Right lobe of liver (tissue), 6 donors: ENCODE measurements at places on chromosomes 11 and 22.

GRCh38 chr11:1623716-1624115 lies 1.8 kb upstream of the KRTAP5-4 start:
- no peak for DNase-seq

GRCh38 chr22:20523086-20523983 lies 15.9 kb downstream of the MED15 start:
- no peak for DNase-seq

DNA sequence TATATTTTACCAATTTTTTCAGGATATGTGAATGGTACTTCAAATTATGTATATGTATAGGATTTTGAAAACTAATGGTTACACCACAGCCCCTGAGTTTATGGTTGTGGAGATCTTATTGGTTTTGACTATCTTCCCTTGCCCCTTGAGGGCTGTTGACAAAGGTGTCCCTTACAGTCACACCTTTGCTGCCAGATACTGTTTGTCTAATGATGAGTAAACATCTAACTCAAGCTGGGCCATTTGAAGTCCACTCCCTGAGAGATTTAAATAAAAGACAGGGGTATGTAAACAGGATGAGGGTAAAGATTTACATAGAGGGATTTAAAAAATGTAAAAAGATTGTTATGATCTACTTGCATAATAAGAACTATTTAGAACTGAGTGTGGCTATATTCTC lies 38.9 kb upstream of the LUZP2 start:
- no peak for DNase-seq

DNA sequence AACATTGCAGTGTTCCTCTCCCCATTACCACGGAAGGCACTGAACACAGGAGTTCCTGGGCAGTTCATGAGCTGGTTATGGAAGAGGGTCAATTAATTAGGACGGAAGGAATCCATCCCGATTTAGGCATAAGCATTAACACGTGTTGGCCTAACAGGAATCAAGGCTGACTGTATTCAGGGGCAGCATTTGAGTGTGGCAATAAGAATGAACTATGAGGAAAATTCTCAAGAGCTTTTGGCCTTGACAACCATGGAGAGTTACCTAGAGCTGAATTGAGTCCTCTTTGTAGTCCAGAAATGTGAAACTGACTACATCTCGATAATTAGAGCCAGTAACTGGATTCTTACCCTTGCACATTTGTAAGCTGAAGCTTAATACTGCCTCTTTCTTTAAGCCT lies 82.4 kb upstream of the CRTAM start:
- DNase-seq = no peak

DNA sequence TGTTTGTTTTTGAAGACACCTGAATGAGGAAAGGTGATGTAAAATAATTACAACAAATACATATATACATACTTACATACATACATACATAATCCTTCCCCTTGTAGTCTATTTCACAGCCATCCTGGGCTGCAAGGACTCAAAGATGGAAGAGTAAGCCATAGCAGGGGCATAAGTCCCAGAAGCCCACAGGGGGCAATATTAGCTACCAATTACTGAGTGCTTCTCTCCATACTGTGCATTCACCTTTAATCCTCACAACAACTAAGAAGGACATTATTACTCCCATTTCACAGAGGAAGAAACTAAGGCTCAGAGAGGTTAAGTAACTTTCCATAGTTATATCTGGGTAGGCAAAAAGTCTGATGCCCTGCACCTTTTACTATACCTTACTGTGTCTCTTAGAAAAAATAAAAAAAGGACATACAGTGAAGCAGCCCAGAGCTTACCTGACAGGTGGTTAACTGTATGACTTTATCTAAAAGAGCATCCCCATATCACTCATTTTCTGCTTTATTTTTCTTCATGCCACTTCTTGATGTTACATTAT lies 2.7 kb downstream of the SERGEF start:
- DNase-seq = no peak

GRCh38 chr11:8253566-8253965 lies 10.1 kb downstream of the LMO1 start:
- no peak for DNase-seq

GRCh38 chr11:70772950-70773349 lies 374.6 kb downstream of the CTTN start:
- DNase-seq = no peak

DNA sequence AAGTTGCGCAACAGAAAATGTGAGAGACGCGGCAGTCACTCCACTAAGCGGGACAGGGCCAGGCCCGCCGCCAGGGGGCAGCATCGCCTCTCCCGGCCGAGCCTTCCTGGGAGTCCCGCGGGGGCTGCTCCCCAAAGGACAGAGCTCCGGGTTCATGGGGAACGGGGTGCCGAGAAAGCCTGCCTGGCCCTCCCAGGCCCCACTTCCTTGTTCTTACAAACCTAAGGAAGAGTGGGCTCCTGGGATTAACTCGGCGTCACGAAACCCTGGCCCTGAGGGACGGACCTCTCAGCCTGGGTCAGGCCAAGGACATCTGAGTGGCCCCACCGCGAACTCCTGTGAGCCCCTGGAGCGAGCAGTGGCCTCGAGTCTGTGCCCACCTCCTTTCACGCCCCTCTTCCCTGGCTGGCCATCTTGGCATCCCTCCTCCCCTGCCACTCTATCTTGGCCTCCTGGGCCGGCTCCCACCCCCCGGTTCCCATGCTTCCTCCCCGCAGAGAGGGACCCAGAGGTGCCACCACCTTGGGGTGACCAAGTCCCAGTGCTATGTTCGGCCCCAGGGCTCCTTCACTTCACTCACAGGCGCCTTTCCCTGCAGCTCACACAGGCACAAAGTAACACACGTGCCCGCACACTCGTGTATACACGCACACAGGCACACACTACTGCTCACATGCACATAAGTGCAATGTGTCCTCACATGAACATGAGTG lies 99.9 kb upstream of the FGF3 start:
- DNase-seq = peak; percentile 81

- DNase-seq = no peak
These were observed 11.4 kb downstream of the MPEG1 start for GRCh38 chr11:59201353-59201752.

DNA sequence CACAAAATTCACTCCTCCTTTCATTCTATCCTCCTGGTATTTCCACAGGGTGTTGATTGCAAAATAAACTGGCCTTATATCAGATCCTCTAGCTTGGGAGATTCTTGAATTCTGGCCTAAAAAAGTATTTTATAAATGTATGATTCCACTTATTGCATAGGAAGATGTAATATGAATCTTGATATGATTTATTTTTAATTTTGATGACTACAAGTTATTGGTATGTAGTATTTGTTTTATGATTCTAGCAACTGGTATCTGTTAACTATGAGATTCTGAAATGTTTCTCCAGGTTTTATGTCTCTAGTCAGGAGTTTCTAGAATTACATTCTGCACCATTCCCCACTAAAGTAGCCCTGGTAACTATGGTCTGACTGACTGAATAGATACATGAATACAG lies 373.9 kb upstream of the C11orf87 start:
- DNase-seq = no peak

- no peak for DNase-seq
These were observed 32.2 kb downstream of the RPL3 start for GRCh38 chr22:39287076-39287725.

DNA sequence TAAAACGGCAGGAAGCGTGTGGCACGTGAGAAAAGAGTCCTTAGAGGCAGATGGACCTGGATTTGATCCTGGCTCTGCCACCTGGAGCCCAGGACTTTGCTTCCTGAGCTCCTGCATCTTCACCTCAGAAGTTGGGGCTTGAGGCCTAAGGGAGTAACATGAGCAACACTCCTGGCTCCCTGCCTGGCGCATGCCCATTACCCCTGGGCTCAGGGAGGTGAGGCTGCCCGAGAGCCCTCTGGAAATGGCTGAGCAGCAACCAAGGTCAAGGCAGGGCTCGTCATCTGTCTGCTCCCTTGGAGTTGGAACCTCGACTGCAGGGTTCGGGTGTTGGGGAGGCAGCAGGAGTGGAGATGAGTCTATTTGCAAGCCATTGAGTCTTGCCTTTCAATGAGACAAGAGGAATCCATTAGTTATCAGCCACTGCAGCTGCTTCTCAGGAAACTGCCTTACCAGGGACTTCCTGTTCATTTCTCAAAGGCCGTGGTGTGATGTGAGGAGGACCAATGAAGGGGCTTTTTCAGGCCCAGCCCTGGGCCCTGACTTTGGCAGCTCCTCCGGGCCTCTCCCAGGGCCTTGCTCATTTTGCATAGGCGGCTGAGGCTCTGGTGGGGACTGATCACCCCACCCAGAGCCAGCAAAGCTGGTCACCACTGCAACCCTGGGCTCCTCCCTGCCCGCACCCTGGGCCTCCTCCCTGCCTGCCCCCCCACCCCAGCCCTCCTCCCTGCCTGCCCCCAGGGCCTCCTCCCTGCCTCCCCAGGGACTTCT lies 6.4 kb downstream of the FADS2 start:
- DNase-seq = no peak

GRCh38 chr11:20854215-20854955 lies 185.0 kb downstream of the NELL1 start:
- DNase-seq = no peak

- peak; percentile 40 for DNase-seq
These were observed 258.5 kb upstream of the PDGFD start for GRCh38 chr11:104422324-104422944.

- no peak for DNase-seq
These were observed 226.9 kb downstream of the MN1 start for GRCh38 chr22:27574651-27575050.

DNA sequence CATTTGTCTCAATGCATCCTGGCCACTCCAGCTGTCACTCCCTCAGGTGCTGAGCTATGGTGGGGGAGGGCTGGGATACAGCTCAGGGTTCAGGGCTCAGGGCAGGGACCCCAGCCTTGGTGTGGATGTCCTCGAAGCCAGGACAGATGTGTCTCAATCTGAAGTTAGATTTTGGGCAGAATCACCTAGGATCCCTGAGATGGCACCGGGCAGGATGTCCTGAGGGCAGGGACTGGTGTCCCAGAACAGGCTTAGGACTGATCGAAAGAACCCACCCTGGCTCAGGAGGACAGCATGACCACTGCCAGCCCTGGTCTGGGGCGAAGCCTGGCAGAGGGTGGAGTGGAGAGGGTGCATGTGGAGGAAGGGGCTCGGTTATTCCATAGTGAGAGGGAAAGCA lies 96.8 kb upstream of the THY1 start:
- DNase-seq = no peak

DNA sequence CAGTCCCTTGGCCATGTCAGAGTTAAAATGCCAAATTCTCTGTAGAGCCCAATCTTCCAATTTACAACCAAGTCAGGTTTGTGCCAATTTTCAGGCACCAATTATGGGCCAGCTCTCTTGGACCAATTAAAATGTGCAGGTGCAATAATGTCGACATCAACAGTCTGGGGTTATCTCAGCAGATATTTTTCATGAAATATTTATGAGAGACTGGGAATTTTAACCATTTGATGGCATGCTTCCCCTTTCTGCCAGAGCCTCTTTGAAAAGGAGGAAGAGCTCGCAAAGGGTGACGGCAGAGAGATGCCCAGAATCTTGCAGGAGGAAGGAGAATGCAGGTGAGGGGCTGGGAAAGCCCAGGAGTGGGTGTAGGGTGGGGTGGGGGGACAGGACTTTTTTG lies 100.8 kb upstream of the SYT13 start:
- DNase-seq = no peak

GRCh38 chr11:66267379-66268243 lies 828 bp upstream of the RAB1B start:
- peak; percentile 91 for DNase-seq

DNA sequence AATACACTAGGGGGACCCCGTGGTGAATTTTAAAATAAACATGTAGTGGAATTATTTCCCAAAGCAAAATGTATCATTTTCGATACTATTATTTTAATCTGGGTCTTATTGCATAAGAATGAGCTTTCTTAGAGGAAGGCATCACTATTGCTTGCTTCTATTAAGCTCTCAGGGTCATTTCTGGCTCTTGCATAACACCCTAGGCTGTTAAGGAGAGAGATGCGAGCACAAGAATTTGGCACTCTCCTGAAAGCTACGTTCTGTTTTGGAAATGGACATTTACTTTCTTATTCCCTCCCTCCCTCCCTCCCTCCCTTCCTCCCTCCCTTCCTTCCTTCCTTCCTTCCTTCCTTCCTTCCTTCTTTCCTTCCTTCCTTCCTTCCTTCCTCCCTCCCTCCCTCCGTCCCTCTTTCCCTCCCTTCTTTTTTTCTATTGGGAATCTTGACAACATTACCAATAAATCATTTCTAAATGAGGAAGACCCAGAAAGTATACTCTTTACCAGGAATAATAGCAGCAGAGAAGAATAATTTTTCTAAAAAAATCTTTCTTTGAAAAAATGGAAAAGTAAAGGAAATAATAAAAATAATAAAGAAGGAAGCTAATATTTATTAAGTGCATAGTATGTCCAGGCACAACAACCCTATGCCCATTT lies 83.6 kb upstream of the BDNF start:
- no peak for DNase-seq

DNA sequence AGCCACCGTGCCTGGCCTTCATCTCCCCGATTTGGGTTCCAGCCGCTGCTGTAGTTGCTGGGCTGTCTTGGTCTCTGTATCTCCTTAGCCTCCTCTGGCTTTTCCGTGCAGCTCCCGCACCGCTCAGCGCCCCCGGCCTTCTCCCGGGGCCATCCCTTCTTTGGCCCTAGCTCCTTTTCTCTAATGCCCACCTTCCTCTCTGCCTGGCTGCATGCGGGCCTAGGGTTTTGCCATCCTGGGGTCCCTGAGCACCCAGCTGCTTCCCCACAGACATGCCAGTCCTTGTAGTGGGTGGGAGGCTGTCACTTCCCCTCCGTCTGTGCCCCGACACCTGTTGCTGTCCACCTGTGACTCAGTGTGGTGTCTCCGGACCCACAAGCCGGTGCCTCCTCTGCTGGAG lies 36.4 kb downstream of the KCNJ4 start:
- peak; percentile 10 for DNase-seq

DNA sequence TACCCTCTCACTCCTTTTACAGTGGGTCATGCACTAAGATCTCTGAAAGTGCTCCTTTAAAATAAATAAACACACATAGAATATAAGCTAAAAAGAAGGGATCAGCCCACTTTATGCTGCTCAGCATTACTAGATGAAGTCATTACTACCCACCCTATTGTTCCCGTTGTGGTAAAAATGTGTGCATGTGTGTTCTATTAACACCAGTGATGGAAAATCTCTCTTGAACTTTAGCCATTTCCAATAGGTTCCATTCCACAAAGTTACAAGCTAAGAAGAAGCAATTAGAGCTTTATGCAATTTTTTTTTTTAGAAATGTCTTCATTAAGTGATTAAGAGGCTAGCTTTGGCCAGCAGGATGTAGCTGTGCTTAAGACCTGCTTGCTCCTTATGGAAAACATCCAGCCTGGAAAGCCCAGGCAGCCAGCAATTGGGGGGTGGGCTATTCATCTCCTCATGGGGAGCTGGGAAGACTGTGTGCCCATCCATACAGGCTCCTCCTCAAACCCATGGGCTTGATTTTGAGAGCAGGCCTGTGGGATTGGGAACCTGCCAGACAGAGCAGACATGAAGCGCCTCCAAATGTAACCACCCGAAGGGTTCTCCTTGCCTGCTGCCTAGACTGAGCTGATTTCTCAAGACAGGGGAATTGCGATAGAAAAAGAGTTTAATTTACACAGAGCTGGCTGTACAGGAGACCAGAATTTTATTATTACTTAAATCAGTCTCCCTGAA lies 92.9 kb upstream of the PARVA start:
- DNase-seq = no peak

GRCh38 chr11:403761-404431 lies 9.9 kb downstream of the PKP3 start:
- peak; percentile 48 for DNase-seq

- peak; percentile 66 for DNase-seq
These were observed 21.4 kb downstream of the CHKA start for GRCh38 chr11:68099474-68100405.
